ENCODE measurements at places on chromosomes 3 and 15. TPM values are rescaled to one million over a fixed set of nuclear protein-coding genes. Genes with fewer than 3 reads are reported as not detected.

DNA sequence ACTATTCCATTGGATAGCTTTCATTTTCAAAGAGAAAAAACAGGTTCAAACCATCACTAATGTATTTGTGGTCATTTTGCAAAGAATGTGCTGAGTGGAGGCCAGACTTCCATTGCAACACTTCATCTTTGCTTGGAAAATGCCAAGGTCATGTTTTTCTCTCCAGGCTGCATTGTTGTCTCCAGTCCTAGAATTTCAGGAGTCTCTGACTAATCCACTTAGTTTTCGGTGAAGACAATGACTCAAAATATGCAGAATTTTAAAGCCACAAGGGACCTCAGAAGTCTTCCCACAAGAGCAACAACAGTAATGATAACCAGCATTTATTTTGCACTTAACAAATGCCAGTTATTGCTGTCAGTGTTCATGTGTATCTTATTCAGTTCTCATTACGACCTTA, 277.0 kb downstream of the RYR3 start:
- no peak for DNase-seq

DNA sequence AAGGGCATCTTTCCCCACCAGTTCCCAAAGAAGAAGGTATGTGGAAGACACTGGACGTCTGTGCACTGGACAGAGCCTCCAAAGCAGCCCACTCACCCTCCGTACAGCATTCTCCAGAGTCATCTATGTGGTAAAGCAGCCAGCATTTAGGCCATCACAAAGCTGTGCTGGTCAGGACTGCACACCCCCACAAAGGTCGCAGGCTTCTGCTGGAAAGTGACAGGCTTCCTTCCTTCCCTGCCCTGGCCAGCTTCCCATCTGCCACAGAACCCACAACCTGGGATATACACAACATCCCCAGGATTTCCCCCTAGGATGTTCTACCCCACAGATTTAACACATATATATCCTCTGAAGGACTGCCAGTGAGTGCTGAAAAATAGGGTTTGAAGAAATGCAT, 64.6 kb upstream of the GALNT15 start:
- DNase-seq, result no peak

- no peak for DNase-seq
Observed at GRCh38 chr3:50573566-50574443, 4.5 kb downstream of the HEMK1 start.

DNA sequence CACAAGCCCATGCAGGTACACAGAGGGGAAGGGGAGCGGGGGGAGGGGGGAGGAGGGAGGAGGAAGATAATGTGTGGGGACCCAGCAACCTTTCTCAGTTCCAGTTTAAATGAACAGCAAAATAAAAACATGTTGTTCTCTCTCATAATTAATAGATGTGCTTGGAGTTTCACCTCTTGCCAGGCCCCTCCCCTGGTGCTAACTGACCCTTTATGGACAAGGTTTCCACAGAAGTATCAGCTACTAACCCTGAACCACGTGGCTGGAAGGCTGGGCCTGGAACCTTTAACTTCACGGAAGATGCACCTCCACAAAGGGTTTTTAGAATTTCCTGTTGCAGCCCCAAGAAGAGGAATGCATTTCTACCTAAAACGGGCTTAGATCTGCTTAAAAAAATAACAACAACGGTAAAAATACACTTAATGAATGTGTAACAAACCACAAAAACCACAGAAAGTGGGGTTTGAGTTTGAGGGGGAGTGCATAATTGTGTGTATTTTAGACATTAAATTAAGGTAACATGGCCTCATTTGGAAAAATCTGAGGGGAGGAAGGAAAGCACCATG, 14.8 kb upstream of the SMAD3 start:
- DNase-seq, result no peak

DNA sequence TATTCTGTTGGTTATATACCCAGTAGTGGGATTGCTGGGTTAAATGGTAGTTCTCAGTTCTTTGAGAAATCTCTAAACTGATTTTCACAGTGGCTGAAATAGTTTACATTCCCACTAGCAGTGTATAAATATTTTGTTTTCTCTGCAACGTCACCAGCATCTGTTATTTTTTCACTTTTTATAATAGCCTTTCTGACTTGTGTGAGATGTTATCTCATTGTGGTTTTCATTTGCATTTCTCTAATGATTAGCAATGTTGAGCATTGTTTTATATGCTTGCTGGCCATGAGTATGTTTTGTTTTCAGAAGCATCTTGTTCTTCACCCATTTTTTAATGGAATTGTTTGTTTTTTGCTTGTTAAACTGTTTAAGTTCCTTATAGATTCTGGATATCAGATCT, 612.7 kb upstream of the SGO1 start:
- no peak for DNase-seq

- no peak for DNase-seq
Observed at GRCh38 chr15:66633041-66633937, 67.5 kb upstream of the LCTL start.

GRCh38 chr15:52657338-52657737, 21.9 kb downstream of the ATOSA start:
- DNase-seq, result no peak

REC114 gene
- total RNA-seq, result not detected

PRR20G gene
- total RNA-seq, result not detected

- DNase-seq, result no peak
Observed at GRCh38 chr15:38814891-38815290, 250.3 kb upstream of the RASGRP1 start.

DNA sequence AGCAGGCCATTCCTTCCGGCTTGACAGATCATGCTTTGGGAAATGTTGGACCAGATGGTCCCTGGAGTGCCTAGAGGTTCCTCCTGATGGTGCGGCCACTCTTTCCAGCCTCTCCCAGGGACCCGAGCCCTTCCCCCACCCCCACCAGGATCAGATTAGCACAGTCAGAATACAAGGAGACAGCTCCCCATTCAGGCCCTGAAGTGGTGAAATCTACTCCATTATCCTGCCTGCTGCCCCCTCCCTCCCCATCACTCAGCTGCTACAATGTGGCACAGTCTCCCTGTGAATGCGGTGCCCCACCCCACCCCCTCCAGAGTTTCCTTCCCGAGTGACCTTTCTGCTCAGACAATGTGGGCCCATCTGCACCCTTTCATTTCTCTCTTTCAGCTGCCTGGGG, 29.4 kb downstream of the RNU5B-1 start:
- no peak for DNase-seq

DNA sequence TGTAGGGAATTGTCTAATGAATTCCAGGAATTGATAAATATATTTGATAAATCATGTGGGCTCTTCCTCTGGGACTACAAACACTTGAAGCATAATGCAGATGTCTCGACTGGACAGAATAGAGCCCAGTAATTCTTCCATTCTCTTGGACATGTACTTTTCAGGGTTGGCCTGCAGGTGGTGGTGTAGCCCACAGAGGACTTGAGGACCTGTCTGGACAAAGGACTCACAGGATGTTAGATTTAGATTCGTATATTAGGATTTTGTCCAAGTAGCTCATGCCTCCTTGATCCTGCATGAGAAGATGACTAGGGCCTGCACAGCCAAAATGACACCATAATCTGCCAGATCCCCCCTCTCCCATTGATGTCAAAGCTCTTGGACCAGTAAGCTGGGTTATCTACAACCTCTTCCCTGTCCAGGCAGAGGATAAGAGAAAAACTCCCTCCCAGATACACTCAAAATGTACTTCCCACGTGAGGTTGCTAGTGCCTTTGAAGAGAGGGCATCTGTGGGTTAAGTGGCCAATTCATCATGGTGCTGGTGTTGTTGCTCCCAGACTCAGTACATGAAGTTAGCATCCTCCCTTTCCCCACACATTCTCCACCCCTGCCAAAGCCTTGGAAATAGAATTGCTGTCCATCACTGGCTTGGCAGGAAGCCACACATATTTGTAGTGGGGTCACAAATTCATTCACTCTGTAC, 88.6 kb upstream of the ZNF280D start:
- no peak for DNase-seq

SCN5A gene
- 0.42 TPM for total RNA-seq

DNA sequence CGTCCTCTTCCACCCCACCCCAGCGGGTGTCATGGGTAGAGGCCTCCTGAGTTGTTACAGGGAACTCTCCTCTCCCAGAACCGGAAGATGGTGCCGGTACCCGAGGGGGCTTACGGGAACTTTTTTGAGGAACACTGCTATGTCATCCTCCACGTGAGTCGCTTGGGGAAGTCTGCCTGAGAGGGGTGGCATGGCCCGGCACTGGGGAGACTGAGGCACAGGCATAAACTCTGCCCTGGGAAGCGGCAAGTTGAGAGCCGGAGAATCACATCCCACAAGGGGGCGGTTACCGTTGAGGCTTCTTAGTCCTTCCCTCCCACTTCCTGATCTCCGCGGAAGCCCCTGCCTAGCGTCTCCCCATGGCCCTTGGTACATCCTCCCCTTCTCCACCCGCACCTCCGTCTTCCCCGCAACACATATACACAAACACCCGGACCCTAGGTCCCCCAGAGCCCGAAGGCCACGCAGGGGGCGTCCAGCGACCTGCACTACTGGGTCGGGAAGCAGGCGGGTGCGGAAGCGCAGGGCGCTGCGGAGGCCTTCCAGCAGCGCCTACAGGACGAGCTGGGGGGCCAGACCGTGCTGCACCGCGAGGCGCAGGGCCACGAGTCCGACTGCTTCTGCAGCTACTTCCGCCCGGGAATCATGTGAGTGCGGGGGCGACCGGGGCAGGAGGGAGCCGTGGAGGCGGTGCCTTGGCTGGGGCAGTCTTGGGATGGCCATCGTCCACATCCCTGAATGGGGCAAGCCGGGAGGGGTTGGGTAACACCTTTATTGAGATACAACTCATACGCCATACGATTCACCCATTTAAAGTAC, 3.4 kb downstream of the VILL start:
- peak; percentile 96 for DNase-seq

GRCh38 chr3:112856537-112856936, 9.9 kb upstream of the CD200R1L start:
- DNase-seq, result no peak

NANOGP8 gene
- total RNA-seq, result 0.71 TPM

GRCh38 chr3:50525987-50526386, 22.6 kb upstream of the CACNA2D2 start:
- DNase-seq, result no peak

DNA sequence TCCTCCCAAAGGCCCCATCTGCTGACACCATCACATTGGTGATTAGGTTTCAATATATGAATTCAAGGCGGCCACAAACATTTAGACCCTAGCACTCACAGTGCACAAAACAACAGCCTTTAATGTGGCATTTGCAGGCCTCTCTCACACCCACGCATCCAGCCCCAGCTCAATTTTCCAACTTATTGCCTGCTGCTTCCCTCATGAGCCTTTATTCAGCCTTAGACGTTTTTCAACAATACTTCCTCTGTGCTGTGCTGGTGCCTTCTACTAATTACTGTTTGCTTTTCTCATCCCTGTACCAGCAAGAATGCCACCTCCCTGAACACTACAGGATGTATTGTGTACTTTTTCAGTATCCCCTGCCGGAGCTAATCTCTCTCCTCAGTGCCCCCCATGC, 334.6 kb downstream of the GABRB3 start:
- no peak for DNase-seq

GRCh38 chr3:185995352-185995751, 57.5 kb upstream of the TRA2B start:
- no peak for DNase-seq

DNA sequence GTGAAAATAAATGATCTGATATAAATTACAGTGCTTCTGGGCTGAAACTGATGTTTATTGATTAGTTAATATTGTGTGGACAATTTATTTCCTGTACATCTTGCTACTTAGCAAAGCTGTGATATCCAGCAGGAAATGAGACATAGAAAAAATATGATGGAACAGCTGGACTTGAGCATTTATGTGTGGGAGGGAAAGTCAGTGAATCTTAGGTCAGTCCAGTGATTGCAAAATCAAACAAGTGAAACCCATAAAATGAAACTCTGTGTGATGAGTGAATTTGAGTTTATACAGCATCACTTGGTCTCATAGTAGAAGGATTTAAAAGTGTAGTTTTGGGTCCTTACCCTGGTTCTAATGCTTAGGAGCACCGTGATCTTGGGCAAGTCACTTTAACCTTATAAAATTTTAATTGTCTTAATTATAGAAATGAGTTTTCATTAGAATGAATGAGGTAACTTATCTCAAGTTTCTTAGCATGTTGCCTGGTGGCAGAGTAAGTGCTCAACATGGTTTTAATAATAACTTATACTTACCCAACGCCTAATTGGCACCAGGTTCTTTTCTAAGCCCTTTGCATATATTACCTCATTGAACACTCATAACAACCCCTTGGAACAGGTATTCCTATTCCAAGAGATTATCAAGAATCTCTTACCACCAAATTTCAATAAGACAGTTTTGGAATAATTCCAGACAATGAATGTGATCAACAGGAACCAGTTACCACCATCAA, 194.6 kb downstream of the ADAMTSL3 start:
- no peak for DNase-seq

TLR9 gene
- total RNA-seq, result 0.13 TPM

- no peak for DNase-seq
Observed at GRCh38 chr15:69323893-69324430, 25.2 kb downstream of the PAQR5 start.

DNA sequence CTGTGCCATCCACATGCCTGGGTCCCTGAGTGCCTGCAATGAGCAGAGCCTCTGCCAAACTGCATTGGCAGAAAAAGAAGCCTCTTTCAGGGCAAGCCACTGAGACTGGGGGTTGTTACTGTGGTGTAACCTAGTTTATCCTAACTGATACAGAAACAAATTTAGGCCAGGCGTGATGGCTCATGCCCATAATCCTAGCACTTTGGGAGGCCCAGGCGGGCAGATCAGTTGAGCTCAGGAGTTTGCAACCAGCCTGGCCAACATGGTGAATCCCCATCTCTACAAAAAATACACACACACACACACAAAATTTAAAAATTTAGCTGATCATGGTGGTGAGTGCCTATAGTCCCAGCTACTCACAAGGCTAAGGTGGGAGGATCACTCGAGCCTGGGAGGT, 221.6 kb downstream of the TBC1D2B start:
- DNase-seq, result no peak

DNA sequence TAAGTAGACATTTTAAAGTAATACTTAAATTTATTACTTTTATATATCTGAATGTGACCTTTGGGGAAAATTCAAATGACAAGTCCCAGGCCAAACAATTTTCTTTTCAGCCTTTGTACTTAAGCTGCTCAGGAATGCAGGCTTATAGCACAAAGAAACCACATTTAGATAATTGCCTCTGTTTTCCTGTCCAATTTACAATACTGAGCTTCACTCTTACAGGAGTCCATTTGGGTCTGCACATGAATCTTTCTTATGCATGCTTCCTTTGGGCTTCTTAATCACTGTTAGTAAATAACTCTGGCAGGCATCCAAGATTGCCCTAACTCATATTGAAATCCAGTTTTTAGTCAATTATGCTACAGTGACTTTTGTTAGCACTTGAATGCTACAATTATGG, 459.4 kb upstream of the TGFBR2 start:
- DNase-seq, result no peak

GRCh38 chr3:188627652-188628051, 473.7 kb downstream of the LPP start:
- no peak for DNase-seq

DNA sequence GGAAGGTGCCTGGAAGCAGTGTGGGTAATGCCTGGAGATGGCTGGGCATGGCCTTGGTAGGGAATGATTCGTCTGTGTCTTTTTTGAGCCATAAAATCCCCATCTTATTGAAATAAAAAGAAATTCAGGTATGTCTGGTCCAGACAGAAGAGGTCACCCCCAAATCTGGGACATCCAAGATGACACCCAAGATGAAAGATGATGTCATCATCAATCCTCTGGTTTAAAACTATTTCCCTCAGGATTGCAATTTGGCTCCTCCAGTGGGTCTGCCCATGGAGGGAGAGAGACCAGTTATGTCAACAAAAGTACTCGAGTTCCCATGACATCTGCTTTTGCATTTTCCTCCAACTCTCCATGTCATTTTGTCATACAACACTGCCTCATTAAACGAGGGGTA, 16.7 kb upstream of the CCR9 start:
- no peak for DNase-seq

Measured in esophagus muscularis mucosa (tissue), 4 donors.